ENCODE measurements at places on chromosomes 16 and 17.

DNA sequence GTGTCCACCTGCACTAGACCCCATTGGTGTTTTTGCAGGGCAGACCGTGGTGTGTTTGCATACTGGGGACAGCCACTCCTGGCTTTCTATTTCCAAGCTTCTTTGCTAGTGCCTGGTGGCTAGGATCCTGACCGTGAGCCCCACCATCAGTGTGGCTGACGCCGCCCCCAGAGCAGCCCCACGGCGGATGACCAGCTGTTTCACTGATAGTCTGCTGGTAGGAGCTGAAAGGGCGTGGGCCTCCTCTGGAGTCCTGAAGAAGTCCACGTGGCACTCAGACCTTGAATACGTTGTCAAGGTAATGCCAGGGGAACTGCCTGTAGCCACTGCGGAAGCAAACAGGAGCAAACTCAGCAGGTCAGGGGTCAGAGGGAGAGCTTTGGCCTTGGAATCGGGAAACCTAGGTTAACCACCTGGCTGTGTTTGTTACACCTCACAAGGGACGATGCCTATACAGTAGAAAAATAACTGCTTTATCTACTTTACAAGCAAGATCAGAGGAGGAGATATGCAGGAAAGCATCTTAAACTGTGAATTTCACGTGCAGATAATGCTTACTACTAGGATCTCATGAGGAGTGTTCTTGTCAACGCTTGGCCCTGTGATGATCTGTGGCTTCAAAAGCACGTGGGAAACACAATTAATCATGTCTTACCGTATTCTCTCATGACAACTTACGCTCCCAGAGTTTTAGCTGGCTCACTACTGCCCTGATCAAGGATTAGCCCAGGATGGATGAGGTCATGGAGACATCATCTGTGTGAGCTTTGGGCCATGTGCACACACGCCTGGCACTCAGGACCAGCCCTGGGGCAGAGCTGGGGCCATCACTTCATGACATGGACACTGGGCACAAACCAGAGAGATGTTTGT lies 30.3 kb downstream of the ALDH3A2 start:
- no peak for DNase-seq

DNA sequence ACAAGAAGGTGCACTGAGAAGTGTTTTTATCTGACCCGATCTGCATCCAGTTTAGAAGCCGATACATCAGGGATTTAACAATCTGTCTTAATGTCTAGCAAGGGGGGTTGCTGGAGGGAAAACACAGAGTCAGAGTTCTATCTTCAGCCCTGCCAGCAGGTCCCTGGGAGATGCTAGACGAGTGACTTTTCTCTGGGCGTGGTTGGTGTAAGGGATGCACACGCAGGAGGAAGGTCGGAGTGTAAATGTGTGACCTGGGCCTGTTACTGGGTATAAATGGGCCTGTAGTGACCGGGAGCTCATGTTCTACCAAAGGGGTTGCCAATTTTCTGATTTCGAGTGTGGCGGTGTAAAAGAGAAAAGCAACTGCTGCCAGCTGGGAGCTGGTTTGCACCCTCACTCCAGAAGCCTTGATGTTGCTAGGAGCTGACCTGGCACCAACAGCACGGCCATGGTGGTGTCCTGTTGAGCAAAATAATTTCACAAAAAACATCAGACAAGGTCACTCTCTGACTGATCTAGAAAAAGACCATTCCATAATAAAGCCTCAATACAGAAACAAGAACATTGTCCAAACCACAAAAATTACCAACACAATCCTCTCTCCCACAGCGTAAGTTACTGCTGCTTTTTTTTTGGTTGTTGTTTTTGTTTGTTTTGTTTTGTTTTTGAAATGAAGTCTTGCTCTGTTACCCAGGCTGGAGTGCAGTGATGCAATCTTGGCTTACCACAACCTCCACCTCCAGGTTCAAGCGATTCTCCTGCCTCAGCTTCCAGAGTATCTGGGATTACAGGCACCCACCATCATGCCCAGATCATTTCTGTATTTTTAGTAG lies 1.3 kb upstream of the KCTD13 start:
- no peak for DNase-seq

- peak; percentile 42 for DNase-seq
Measured at GRCh38 chr17:79740413-79740812, 9.7 kb downstream of the ENPP7 start.

GRCh38 chr17:57724026-57724728 lies 20.9 kb downstream of the CCDC182 start:
- DNase-seq, result no peak

DNA sequence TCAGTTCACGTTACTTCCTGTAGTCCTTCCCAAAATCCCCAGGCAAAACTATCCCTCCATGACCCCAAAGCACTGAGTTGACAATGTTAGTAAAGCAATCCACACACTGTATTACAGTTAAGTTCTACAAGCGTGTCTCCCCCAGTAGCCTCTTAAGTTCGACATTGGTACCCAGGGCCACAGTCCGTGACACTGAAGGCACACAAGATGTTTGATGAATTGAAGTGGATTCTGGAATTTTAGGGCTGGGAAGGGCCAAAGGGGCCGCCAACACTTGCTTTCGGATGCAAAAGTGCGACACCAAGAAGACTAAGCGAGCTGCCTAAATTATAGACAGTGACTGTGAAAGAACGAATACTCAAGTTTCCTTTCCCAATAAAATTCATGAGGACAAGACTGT lies 1.5 kb downstream of the VPS35 start:
- DNase-seq, result no peak

- no peak for DNase-seq
Measured at GRCh38 chr17:78039581-78039980, 81.1 kb downstream of the TNRC6C start.

DNA sequence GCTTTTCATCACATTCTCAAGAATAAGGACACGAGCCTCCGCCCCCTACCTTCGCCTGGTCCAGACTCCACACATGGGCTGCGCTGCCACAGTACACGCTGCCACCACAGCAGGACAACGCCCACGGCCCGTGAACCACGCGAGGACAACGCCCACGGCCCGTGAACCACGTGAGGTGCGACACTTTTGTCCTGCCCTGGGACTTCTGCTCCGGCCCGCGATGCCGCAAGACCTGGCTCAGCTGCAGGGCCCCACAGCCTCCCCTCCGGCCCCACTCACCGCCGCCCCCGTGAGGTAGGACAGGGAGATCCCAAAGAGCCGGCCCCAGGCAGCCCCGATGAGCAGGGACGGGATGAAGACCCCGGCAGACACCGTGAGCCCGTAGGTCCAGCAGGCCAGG lies 5.9 kb upstream of the CCDC154 start:
- no peak for DNase-seq

DNA sequence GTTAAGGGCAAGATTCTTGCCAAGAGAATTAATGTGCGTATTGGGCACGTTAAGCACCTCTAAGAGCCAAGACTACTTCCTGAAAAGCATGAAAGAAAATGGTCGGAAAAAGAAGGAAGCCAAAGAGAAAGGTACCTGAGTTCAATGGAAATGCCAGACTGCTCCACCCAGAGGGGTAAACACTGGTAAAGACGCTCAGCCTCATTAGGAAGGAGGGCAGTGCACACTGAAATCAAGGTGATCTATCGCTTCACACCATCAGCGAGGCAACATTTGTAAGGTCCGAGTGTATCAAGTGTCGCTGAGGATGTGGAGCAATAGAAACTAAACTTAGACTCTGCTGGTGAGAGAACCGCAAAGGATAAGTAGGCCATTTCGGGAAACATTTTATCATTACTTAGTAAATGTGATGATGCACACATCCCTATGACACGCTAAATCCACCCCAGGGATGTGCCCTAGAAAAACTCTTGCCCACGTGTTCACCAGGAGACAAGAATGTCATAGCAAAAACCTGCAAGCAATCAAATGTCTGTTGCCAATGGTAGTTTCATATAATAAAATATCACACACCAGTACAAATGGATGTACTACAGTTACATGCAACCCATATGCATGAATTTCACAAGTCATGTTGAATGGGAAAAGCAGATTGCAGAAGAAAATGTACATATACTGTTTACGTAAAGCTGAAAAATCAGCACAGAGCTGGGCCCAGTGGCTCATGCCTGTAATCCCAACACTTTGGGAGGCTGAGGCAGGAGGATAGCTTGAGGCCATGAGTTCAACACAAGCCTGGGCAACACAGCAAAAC lies 23.6 kb downstream of the CNTROB start:
- no peak for DNase-seq

GRCh38 chr17:27805520-27806146 lies 5.3 kb upstream of the NOS2 start:
- peak; percentile 97 for DNase-seq

DNA sequence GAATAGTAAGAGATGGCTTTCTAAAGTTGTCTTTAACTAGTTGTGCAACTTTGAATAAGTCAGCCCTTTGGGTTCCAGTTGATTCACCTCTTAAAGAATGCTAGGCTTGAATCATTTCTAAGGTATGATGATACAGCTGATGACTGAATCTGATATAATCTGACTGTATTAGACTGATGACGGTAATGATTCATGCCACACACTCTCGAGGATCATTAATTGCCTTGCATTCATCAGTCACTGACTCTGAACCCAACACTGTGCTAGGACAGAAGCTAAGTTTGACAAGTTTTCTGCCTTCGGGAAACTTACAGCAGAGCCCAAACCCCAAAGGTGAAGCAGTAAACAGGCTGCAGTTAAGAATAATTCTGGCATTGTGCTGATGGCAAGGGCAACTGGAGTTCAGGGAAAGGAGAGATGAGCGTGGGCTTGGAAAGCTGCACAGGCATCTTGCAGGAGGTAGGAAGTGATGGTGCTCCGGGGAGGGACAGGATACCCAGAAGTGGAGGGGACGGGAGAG lies 25.8 kb downstream of the ASIC2 start:
- no peak for DNase-seq

DNA sequence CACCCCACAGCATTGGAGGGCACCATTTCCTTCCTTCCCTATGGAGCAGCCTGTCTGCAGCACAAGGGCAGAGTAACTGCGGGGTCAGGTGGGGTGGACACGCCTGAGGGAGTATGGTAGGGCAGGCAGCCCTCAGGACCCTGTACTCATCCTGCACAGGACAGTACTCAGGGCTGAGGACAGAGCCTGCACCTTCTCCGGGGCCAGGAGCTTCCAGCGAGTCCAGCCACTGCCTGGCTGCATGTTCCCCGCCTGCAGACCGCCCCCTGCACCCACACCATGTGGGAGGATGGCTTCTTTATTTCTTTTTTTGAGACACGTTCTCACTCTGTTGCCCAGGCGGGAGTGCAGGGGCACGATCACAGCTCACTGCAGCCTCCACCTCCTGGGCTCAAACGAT lies 47.6 kb upstream of the CDC42EP4 start:
- no peak for DNase-seq

GRCh38 chr16:74309789-74310781 lies 13.5 kb downstream of the PSMD7 start:
- peak; percentile 54 for DNase-seq

DNA sequence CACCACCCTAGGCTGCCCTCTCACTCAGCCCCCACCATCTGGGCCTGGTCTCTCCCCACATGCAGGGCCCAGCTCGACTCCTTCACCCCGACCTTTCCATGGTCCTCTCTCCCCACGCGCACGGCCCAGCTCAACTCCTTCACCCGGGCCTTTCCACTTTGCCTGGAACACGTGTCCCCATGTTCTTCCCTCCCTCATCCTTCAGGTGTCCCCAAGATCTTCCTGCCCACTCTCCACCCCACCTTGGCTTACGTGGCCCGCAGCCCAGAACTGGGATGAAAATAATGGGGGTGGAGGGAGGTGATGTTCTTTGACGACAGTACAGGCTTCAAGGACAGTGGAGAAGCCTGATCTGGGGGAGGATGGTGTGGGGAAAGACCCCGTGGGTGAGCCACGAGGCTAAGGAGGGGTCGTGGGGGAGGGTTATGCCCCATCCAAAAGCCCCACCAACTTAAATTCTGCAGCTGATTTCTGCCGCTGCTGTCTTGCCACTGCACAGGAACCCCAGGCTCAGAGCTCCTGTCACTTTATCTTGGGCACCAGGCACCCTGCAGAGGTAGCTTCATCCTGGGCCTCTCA lies 9.9 kb upstream of the MEAK7 start:
- no peak for DNase-seq

DNA sequence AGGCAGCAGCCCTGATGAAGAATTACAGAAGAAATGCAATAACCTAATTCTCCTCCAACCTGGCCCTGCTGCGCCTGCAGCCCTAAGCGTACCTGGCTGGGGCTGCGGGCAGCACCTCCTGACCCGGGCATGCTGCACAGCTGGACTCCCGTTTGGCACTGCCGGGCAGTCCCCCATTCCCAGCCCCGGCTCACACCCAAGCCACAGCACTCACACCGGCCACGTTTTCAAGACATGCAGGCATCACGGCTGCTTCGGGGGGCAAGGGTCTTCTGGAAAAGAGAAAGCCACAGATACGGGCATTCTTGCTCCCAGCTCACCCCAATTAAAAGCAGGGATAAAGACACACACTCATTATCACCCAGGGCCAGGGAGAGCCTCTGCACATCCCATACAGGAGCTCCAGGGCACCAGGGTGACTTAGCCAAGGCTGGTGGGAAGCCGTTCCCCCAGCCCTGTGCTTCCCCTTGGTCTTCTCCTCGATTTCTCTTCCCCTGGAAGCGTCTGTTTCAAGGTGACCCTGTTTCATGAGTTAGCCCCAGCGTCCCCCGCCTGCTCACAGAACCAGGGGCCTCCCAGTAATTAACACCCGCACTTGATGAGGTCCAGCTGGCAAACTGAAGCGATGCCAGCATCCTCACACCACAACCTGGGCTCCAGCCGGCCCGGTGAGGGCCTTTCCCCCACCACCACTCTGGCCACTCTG lies 216.7 kb downstream of the C16orf78 start:
- no peak for DNase-seq

DNA sequence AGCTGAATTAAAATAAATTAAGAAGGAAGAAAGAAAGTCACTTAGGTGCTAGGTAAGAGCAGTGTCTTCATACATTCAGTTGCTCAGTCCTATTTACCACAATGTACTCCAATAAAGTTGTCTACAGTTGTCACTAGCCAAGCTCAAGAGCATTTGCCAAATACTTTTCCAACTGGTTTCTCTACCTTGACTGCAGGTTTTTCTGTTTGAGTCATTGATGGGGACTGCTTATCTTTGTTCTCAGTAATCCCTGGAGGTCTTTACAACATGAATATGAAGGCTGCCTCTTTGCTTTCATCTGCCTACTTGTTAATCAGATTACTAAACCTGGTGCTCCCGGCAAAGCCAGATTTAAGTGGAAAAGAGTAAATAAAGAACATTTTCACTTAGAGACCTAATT lies 64.6 kb upstream of the CLEC18B start:
- DNase-seq, result no peak

GRCh38 chr17:56222255-56222654 lies 69.0 kb downstream of the ANKFN1 start:
- peak; percentile 23 for DNase-seq

DNA sequence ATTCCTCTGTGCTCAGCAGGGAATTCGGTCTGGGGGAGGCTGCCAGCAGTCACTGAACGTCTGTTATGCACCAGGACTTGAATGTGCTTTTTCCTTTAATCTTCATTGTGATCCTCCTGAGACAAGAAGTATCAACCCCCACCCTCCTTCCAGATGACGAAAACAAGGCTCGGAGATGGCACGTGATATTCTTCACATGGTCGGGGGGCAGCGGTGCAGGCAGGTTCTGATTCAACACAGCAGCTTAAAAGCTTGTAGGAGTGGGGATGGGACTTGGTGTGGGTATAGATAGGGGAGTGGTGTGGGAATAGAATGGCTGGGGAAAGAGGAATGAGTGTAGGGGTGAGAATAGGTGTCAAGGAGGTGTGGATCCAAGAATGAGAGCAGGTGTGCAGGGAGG lies 6.4 kb downstream of the NECAB2 start:
- DNase-seq, result no peak

GRCh38 chr16:55372792-55373488 lies 48.9 kb downstream of the IRX6 start:
- DNase-seq, result no peak
